Activated T-cell treated with anti-CD3 and anti-CD28 coated beads, Interleukin-2, amount 50 U/mL, for 72 hours (primary cell): ENCODE measurements at places on chromosomes 5 and 9.

- DNase-seq, result no peak
Observed at GRCh38 chr5:122665051-122665450, 109.8 kb upstream of the SNX2 start.

GRCh38 chr5:149381261-149381985 is 2.3 kb upstream of the IL17B start:
- DNase-seq, result no peak

- no peak for DNase-seq
Observed at GRCh38 chr5:108505608-108506007, 123.7 kb upstream of the FBXL17 start.

- DNase-seq, result no peak
Observed at GRCh38 chr5:119285070-119285916, 70.5 kb upstream of the TNFAIP8 start.

GRCh38 chr9:99948896-99949295 is 42.4 kb downstream of the STX17 start:
- DNase-seq, result no peak

- peak; percentile 29 for DNase-seq
Observed at GRCh38 chr9:20242510-20243189, 379.6 kb downstream of the MLLT3 start.

- no peak for DNase-seq
Observed at GRCh38 chr5:146306838-146307237, 31.8 kb upstream of the POU4F3 start.

- no peak for DNase-seq
Observed at GRCh38 chr9:95854386-95855020, 21.0 kb upstream of the ERCC6L2 start.

GRCh38 chr5:87383216-87383615 is 29.5 kb downstream of the CCNH start:
- DNase-seq, result no peak

DNA sequence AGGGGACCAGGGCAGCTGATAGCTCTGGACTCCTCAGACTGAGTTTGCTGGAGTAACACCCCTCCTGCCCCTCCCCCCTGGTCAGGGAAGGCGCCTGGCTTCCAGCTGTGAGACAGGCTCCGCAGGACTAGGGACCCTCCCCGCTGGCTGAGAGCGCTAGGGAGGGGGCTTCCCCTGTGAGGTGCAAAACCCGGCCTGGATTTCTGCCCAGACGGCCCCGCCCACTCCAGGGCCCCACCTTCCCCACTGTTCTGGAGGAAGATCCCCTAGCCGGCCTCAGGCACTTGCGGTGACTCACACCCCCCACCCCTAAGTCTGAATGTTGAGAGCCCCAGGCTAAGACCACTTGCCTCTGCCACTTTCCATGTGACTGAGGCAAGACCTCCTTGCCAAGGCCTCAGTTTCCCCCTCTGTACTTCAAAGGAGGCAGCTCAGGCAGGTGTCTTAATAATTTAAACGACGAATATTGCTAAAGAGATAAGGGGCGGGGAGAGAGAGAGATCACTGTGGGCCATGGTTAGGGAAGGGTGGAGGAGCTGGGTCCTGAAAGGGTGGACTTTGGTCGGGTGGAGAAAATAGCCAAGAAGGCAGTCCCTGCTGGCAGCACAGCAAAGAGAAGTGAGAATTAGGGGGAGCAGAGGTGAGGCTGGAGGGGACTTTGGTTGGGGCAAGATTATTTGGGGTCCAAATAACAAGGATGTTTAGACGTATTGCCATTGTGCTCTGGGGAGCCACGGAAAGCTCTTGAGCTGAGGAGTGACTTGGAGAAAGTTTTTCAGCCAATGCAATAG is 1.0 kb upstream of the DAB2IP start:
- peak; percentile 48 for DNase-seq

- no peak for DNase-seq
Observed at GRCh38 chr5:9681706-9682105, 51.6 kb upstream of the TAS2R1 start.

DNA sequence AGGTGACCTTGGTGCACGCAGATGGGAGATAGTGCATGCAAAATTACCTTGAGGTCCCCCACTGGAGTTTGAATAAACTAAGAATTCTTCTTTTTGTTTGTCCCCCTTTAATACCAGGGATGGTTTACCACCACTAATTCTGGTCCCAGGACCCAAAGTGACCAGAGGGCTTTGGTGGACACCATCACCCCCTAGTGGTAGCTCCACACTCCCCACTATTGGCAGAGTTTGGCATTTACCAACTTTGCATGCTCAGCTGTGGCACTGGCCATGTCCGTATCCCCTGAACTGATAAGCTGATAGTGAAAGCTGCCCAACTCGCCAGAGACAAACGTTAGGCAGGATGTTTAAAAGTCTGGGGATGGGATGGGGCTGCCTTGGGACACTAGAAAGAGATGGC is 3.3 kb downstream of the ASTN2 start:
- DNase-seq, result peak; percentile 5

GRCh38 chr5:149213264-149213880 is 58.3 kb upstream of the AFAP1L1 start:
- no peak for DNase-seq

DNA sequence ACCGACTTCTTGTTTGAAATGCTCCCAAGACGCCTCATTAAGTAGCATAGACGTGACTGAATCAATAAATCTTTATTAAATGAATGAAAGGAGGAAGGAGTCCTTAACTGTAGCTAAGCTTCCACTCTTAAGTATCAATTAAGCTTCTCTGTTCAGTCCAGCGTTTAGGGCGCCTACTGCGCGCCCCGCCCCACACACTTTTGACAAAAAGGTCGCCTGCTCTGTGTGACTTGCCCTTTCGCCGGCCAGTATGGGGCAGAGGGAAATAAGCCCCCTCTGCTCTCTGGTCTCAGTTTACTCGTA is 662 bp upstream of the DOLPP1 start:
- no peak for DNase-seq

DNA sequence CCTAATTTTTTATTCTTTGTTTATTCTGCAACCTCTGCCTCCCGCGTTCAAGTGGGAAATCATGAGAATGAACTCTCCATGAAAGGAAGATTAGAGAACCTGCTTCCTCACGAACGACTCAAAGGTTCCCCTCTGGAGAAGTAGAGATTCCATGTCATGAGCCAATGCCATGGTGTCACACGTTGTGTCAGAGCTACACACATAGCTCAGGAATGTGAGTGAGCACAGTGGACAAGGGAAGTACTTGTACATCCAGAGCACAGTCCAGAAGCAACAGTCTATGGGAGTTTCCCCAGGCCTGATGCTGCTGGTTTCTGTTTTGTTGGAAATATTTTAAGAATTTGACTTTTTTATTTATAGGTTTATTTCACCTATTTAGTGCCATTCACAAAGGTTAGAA is 26.8 kb upstream of the PPP2CA start:
- DNase-seq, result no peak

DNA sequence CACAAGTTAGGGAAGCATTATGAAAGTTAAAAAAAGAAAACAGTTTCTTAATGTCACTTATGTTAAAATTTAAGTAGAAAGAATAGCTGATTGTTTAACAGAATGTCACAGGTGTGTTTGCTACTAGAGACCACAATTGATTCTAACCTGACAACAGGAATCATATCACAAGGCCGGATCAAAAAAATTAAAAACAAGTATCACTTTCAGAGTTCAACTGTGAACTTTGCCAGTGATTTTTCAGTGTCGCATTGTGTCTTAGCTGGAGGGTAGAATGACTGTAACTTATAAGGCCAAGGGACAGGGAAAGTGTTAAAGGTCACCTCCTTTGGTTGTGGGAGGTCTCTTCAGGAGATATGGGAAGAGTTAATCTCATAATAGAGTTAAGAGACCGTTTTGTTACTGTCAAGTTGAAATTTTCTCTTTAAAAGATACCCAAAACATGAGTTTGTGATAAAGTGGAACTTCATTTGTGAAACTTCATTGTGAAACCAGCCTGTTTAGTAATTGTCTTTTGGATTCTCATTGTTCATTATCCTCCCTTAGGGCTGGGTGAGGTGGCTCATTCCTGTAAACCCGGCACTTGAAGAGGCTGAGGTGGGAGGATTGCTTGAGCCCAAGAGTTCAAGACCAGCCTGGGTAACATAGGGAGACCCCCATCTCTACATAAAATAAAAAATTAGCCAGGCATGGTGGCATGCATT is 40.9 kb downstream of the CPEB4 start:
- no peak for DNase-seq

GRCh38 chr9:124611106-124611505 is 103.9 kb upstream of the NR5A1 start:
- no peak for DNase-seq

DNA sequence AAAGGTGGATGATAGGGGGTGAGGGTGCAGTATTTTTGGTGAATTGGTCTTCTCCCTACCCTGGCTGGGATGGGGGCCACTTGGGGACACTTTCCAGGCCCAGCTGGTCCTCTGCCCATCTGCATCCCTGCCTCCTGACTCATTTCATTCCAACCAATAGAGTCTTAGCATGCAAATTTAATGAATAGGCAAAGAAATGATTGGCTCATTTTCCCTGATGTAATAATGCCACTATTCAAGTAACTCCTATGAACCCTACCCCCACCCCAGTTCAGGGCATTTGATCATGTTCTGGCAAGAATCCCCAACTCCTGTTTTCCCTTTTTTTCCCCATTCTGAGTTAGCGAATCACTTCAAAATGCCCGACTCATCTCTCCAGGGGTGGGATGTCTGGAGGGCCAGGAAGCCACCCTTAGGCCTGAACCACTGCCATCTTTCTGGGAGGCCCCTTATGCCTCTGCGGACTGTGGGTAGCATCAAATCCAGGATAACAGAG is 56.7 kb downstream of the PCDH1 start:
- DNase-seq, result no peak

GRCh38 chr5:89179731-89180130 is 296.7 kb upstream of the MEF2C start:
- no peak for DNase-seq

GRCh38 chr9:35732800-35733541 is 505 bp downstream of the CREB3 start:
- DNase-seq, result peak; percentile 46
